ENCODE measurements at places on chromosomes 16 and 17.

DNA sequence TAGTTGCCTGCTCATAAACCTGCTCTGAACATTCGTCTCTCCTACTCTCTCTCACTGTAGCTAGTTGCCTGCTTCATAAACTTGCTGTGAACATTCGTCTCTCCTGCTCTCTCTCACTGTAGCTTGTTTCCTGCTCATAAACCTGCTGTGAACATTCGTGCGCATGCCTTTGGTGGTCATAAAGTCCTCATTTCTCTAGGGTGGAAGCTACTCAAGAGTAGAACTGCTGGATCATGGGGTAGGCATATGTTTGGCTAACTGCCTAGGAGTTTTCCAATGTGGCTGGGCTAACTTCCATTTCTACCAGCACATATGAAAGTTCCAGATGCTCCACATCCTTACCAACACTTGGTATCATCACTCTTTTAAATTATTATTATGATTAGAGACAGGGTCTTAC is 174.6 kb upstream of the RPH3AL start:
- DNase-seq = no peak

GRCh38 chr17:50297407-50297865 is 23.2 kb downstream of the TMEM92 start:
- DNase-seq = peak; percentile 82

DNA sequence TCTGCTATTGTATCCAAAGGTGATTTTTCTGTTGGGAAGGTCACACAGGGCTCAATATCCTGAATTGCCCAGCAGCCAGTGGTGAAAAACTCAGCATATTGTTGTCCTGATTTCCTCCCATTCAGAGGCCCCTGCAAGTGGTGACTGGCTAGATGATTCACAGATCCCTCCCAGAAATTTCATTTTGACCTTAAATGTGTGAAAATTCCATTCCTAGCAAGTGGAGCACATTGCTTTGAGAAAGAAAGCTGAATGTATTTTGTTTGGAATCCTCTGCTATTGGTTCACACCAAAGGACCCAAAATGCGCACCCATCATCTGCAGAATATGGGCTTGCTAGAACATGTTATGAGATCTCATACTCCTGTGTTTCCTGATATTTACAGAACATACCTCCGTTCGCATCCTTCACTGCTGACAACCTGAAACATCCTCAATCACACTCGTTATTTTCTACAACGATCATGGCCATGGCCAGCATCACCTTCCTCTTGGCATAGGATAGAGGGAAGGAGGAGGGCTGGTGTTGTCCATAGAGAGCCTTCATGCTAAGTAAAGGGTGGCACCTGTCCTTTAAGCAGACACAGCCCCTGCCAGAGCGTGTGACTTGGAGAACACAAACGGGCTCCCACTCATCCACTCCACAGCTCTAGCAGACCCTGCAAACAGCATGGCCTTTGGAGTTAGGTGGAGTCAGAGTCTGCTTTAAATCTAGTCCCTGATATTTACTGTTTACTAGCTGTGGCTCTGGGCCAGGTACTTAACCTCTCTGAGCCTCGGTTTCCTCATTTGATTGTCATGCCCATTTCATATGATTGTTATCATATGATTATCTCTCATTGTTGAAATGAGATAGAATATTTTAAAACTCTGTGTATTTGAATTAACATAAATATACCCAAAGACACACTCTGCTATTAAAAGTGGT is 30.4 kb upstream of the NFAT5 start:
- DNase-seq = peak; percentile 36

DNA sequence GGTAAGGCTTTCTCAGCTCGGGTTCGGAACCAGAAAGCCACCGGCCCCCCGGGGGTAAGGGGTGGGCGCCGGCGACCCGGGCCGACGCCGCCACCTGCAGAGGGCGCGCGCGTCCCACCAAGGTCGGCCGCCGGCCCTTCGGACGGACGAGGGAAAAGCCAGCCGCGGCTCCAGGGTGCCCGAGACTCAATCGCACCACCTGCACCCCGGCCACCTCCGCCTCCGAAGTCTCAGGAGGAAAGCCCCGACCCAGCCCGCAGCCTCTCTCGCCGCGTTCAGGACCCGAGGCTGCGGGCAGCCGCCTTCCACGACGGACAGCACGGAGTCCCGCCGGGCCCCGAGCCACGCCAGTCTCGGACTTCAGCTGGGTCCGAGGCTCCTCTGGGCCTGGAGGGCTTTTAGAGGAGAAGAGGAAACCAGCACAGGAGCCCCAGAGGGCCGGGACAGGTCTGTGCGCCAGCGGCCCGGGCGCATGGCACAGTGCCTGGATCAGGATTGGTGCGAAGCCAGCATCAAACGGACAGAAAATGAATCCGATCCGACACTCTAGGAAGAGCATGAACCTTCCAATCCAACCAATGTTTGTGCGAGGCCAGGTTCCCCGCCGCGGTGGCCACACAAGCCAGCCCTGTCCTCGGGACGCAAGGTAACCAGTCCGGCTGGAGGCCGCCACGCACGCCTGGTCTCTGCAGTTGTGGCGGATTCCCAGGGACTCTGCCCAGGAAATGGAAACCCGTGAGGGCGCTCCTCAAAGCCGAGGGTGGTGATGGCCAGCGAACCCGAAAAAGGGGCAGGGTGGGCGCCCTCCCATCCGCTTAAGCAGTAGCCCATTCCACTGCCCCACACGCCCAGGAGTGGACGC is 6.7 kb downstream of the CBX8 start:
- DNase-seq = peak; percentile 98

GRCh38 chr16:71894229-71894920 is 956 bp upstream of the IST1 start:
- peak; percentile 71 for DNase-seq

DNA sequence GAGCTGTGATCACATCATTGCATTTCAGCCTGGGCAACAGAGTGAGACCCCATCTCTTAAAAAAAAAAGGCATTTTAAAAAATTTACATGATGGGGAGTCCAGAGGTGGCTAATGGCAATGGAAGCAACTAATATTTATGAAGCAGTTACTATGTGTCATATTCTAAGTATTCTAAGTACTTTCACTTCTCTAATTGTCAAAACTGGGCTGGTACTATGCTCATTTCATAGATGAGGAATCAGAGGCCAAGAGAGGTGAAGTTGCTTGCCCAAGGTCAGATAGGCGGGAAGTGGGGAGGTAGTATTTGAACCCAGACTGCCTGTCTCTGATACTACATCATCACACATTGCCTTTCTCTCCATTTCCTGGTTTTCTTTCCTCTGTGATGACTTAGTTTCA is 50.7 kb downstream of the SLC5A11 start:
- peak; percentile 3 for DNase-seq

DNA sequence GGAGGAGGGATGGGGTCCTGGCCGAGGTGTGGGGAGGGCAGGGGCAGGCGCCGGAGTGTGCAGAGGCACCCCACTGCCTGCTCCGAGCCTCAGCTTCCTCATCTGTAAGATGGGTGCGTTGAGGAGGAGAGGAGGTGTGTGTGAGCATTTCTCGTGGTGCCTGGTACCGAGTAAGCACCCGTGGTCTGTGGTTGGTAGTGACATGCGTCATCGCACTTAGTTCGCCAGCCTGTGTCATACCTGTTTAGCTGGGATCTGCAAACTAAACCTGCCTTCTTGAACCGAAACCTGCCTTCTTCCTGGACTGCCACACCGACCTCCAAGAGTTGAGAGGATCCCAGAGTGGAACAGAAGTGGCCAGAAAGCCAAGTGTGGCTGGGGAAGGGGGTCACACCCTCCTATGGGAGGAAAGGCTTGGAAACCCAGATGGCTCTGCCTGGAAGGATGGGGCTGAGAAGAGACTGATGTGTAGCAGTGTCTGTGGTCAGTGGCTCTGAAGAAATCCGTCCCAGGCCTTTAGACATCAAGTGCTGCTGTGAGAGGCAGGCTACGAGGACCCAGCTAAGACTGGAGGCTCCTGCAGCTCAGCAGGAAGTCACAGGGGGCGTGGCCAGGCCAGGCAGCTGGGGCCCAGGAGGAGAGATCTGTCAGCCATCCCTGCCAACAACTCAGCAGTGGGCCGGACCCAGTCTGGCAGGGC is 162.6 kb upstream of the PLCG2 start:
- DNase-seq = peak; percentile 91

DNA sequence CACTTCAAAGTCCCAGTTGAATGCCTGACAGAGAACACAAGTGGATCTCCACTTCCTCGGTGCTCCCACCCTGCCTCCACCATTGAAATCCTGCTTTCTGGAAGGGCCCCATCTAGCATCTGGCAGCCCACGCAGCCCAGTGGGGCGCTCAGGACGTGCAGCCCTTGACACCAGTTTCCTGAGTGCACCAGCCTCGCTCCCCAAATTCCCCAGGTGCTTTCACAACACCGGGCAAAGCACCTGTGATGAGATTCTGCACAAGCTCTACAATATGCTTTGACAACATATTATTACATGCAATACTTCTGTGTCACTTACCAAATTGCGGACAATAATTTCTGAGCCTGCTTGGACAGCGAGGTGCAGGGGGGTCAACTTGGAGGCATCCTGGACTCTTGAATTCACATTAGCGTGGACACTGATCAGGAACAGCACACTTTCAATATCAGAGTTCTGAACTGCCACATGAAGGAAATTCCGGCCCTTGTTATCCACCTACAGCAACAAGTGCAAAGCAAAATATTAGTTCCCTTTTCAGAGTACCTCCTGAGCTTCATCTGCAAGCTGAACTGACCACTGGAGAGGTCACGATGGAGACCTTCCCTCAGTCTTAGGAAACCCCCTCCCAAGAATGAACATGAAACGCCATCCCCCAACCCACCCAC is 33.9 kb downstream of the CYB5D2 start:
- DNase-seq = peak; percentile 57
